Peyer's patch (tissue), 4 donors: ENCODE measurements at places on chromosomes 4 and X.

DNA sequence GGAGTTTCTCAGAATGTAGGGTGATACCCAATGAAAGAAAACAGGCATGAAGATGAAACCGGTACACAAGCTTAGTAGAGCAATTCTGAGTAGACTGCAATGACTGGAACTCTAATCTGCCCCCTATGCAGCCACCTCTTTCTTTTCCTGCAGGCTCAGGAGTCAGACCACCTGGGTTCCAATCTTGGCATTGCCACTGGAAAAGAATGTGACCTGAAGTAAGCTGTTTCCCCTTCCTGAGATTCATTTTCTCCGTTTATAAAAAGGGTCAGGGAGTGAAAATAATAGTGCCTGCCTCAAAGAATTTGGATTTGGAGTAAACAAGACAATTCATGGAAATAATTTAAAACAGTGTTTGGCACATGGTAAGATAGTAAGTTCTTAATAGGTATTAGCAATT, 1464.0 kb downstream of the PCDH7 start:
- DNase-seq: no peak

GRCh38 chrX:6954836-6955235, 192.7 kb upstream of the STS start:
- no peak for DNase-seq

DNA sequence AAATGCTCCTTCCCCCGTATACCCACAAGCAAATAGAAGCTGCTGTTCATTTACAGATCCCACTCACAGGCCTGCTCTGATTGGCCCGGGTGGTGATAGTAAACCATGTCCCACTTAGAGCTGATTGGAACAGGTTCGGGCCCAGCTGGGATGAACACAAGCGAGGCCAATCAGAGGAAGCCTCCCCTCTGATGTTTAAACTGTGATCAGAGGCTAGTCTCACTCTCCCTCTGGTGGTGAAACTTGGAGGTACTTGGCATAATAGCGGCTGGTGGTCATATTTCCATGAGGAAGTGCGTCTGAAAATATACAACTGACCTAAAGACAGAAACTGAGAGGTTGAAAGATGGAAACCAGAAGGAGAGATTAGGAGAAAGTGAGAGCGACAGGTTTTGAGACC, 51.5 kb upstream of the TRPC3 start:
- DNase-seq: peak; percentile 53

DNA sequence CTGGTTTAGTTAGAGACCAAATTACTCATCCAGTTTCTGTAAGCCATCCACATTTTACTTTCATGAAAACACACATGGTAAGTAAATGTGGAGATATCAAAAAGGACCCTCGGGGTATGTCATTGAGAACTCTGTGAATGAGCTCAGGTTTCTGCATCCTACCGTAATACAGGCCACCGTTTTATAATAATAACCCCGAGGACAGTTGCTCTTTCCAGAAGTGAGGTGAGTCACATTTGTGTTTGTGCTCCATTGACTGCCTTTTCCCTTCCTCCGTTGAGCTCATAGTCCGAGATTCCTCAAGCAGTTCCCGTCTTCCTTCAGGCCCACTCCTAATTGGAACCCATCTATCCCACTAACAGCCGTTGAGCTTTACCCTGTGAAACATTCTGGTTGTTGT, 95.3 kb downstream of the GRID2 start:
- DNase-seq: no peak

- DNase-seq: no peak
Measured at GRCh38 chr4:121155893-121156292, 8.2 kb downstream of the TNIP3 start.

GRCh38 chrX:144798972-144799371, 448.3 kb upstream of the SPANXN1 start:
- DNase-seq: no peak

DNA sequence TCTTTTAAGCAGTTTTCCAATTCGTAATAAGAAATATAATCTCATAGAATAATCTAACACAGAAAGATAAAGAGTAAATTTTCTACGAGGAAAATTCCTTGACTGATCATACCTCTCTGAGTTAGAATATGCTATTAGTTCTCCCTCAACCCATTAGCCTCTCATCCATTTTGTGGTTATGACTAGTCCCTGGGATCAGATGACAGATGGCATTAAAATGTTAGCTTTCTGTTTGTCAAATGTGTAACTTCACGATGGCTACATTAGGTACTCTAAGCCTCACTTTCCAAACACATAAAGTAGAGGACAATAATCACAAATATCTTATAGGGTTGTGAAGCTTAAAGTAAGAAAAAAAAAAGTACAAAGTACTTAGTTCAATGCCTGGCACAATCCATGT, 112.2 kb downstream of the ZAR1 start:
- DNase-seq: no peak
